ENCODE measurements at places on chromosomes 1 and 21. TPM values are rescaled to one million over a fixed set of nuclear protein-coding genes. Genes with fewer than 3 reads are reported as not detected.

Gene SLAMF9
- 0.63 TPM for total RNA-seq

Gene STIL
- 4.9 TPM for total RNA-seq

Gene OR2L8
- 0.31 TPM for total RNA-seq

Gene PLXNA2
- 2.6 TPM for total RNA-seq

Gene SLAMF6
- total RNA-seq, result 8.2 TPM

Gene GNG12
- 0.21 TPM for total RNA-seq

Gene TBX19
- 1.5 TPM for total RNA-seq

Gene BACE2
- 2.3 TPM for total RNA-seq

Gene THEM5
- total RNA-seq, result not detected

Gene RGS1
- total RNA-seq, result 1,368 TPM

Gene TFB2M
- 17.2 TPM for total RNA-seq

Gene HTR6
- total RNA-seq, result 0.31 TPM

Gene CACNA1S
- total RNA-seq, result not detected
